ENCODE measurements at places on chromosomes 7 and 10. TPM values are rescaled to one million over a fixed set of nuclear protein-coding genes. Genes with fewer than 3 reads are reported as not detected.

- no peak for DNase-seq
Observed at GRCh38 chr7:21947056-21947455, 1.4 kb upstream of the CDCA7L start.

- DNase-seq, result no peak
Observed at GRCh38 chr10:84540022-84540616, 211.7 kb downstream of the CCSER2 start.

- DNase-seq, result no peak
Observed at GRCh38 chr7:112079673-112080072, 126.5 kb downstream of the DOCK4 start.

DNA sequence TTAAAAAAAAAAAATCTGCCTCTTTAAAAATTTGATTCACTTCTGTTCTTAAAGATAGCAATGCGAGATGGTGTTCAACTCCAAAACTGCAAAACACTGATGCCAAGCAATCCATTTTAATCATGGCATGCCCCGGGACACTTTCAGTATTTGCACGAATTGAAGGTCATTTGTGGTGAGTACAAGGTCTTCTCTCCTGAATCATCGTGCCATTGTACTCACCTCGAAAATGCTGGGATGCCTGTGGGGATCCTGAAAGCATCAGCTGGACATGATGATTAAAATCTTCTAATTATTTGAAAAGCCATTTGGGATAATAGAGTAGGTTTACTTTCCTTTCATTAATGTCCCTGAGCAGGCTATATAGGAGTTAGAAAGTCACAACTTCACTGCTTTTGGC is 125.1 kb upstream of the NRP1 start:
- DNase-seq, result no peak

ITPRID1 gene
- total RNA-seq, result not detected

Measured in Right ventricle myocardium superior (tissue), 1 donor.